Midbrain (tissue), 1 donor: ENCODE measurements at places on chromosomes 7 and 10.

- DNase-seq: no peak
Observed at GRCh38 chr7:2228921-2229320, 3.8 kb downstream of the MAD1L1 start.

GRCh38 chr10:30510184-30510931 is 76.4 kb downstream of the MAP3K8 start:
- DNase-seq: no peak

DNA sequence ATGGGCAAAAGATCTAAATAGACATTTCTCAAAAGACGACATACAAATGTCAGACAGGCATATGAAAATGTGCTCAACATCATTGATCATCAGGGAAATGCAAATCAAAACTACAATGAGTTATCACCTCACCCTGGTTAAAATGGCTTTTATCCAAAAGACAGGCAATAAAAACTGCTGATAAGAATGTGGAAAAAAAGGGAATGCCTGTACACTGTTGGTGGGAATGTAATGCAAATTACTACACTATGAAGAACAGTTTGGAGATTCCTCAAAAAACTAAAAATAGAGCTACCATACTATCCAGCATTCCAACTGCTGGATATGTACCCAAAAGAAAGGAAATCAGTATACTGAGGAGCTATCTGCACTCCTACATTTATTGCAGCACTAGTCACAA is 18.0 kb downstream of the GSDME start:
- no peak for DNase-seq

- no peak for DNase-seq
Observed at GRCh38 chr10:113692271-113692670, 12.6 kb downstream of the CASP7 start.

DNA sequence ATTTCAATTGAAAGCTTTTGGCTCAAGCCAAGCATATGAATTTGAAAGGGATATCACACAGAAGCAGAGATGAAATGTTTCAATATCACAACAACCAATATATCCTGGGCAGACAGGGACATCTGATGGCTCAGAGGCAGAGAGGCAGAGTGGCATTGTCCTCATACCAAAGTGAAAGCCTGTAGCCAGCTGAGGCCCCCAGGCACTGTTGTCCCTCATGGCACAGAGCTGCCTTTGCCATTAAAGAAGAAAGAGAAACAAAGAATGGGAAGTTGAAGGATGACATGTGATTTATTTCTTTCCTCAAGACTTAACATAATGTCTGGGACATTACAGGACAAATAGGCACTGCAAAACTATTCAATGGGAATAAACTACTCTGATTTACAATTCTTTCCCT is 504.3 kb upstream of the PCDH15 start:
- no peak for DNase-seq

- no peak for DNase-seq
Observed at GRCh38 chr7:30369879-30370278, 85.5 kb downstream of the ZNRF2 start.

DNA sequence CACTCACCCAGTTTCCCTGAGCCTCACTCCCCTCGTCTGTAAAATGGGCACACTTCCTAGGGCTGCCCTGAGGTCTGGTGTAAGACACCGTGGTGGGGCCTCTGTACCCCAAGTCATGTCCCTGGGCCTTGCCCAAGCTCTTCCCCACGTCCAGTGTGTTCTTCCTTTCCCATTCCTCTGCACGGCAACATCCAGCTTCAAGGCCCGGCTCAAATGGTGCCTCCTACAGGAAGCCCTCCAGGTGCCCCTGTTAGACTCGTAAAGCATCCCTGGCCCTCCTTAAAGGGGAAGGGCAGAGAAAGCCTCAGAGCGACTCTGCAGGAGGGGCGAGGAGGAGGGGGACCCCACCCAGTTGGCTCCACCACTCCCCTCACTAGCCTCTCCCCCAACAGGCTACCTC is 8.6 kb downstream of the SLC29A4 start:
- DNase-seq: no peak

DNA sequence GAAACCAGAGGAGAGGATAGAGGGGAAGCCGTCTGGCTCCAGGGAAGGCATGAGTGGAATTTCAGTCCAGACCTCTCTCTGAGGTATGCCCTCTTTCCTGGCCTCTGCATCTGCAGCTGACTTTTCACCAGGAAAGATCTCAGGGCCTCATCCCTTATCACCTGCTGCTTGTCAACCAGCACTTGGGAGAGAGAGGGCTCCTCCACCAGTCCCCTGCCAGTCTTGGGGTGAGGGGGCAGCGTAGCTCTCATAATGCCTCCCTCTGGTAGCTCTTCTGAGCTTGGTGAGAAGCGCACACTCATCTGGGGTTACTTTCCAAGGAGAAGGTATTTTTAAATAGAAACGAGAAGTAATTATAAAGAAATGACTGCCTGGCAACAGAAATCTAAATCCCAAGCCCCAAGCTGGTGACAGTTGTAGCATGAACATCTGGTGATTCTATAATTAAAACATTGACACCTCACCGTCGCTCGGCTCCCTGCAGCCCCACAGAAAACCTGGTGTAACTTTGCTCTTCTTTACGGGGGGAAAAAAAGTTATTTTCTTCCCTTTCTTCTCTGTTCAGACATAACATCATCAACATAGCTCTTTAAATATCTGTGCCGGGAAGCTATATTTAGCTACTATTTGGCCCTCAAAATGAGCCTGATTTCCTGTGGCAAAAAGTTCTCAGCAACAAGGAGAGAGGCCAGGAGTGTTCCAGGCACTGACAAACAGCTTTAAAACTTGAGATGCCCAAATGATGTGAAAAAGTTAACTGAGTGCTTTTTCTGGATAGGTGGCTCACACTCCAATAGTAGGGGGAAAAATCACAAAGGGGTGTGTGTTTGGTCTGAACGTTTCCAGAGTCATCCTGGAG is 26.9 kb downstream of the HIP1 start:
- DNase-seq: no peak

- no peak for DNase-seq
Observed at GRCh38 chr7:69708857-69709256, 110.6 kb downstream of the AUTS2 start.

GRCh38 chr7:80725181-80725611 is 86.8 kb downstream of the CD36 start:
- DNase-seq: no peak

DNA sequence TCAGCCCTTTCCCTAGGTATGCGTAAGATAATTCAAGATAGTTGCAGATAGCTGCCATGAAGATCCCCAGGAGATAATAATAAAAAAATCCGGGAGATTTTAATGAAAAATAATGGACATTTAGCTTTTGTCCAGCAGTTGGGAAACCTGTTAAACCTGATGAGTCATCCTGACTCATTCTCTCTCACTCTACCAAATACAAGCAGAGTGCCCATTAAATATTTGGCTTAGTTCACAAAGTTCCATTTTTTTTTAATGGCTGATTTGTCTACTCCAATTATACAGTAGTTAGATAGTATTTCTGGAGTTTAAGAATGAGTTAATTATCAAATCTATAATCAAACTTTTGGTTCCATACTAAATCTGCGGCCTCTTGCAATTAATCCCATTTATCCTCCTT is 2.1 kb upstream of the SHTN1 start:
- no peak for DNase-seq

DNA sequence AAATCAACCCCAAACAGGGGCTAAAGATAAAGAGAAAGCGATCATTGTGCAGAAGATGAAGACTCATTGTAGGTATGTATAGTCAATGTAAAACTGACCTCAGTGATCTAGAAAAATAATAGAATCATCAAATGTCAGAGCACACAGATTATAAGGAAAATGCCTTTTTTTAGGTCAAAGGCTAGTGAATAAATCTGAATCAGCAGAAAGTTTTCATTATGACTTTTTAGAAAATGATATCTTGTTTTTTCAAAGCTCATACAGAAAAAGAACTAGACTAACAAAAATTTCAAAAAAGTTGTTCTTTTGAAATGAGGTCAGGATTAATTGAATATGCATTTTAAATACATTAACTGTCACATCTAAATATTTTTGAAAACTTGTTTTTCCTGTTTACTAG is 60.2 kb upstream of the STEAP4 start:
- no peak for DNase-seq

- DNase-seq: peak; percentile 57
Observed at GRCh38 chr10:89233033-89233432, 18.5 kb downstream of the LIPA start.

GRCh38 chr10:16386855-16387254 is 50.0 kb upstream of the PTER start:
- DNase-seq: no peak

DNA sequence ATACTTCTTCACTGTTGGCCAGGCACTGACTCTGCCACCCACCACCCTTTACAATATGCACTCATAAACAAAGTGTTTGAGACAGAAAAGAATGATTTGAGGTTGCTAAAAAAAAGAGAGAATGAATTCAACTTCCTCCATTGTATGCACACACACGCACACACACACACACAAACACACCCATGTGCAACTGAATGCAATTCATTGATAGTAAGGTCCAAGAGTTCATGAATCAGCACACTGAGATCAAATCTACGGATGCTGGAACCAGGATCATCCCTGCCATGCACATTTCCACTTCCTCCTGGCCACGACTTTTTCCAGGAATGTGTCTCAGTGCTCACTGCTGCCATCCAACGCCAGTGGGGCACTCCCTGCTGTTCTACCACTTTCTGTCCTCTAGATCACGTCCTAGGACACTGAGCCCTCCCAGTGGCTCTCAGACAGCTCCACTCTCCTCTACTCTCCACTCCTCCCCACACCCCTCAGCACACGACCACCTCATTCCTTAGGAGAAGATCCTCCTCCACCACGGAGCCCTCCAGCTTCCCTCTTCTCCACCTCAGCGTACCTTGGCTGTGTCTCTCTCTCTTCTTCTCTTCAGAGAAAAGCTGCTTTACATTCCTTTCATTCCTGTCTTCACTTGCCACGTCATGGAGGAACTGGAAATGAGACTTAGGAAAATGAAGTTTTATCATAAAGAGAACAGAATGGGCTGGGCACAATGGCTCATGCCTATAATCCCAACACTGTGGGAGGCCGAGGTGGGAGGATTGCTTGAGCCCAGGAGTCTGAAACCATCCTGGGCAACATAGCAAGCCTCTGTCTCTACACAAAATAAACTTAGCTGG is 12.0 kb upstream of the TMEM213 start:
- DNase-seq: no peak

GRCh38 chr10:124622158-124622557 is 122.0 kb downstream of the FAM53B start:
- DNase-seq: no peak

DNA sequence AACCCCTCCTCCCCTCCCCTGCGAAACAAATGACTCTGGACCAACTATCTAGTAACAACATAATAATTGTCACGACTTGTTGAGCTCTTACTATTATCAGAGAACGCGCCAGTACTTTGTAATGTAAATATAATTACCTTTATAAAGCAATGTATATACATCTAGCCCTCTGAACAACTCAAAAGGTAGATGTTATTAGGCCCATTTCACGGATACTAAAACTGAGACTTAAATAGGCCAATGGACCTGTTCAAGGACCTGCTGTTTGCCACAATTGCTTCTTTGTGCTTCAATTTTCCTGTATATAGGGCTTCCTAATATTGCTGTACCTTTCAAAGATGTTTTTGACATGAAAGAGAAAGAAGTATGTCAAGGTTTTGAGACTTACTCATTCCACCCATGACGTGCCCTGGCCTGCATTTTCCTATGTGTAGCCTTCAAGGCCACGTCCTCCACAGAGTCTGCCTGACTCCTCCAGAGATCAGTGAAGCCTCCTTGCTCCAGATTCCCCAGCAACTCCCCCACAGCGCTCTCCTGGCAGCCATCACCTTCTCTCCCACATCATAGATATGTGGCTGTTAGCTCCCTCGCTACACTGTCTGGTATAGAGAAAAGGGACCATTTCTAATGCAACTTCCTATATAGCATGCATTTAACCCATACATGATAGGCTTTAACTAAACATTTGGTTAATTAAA is 156.6 kb downstream of the SKIDA1 start:
- no peak for DNase-seq

DNA sequence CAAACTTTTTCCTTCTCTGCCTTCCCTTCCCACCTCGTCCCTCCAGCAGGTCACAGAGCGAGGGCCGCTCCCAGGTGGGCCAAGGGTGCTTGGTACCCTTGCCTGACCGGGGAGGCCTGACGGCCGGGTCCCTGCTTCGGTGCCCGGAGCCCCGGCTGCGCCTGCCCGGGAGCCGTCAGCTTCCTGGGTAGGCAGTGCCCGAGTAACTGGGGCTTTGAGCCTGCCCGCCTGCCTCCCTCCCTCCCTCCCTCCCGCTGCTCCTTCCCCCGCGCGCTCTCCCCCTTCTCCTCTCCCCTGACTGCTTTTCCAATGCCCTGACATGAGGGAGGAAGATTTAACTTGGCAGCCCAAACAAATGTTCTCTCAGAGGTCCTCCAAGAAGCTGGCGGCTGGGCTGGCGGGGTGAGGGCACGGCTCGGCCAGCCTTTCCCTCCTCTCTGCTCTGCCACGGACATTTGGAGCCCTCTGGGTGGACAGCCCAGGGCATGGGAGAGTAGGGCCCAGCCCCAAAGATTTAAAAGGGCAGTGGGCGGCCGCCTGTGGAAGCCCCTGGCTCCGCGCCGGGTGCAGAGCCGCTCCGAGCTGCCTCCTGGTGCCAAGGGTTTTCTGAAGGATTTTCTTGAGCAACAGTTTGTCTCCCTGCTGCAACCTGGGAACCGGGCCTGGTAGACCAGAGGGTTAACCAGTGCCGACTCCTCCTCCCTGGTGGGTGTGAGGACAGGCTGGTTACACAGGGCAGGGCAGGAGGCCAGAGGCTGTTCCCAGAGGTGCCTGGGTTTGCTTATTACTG is 2.0 kb downstream of the ZMIZ1 start:
- DNase-seq: peak; percentile 90

- DNase-seq: peak; percentile 64
Observed at GRCh38 chr10:22874189-22874854, 53.5 kb upstream of the ARMC3 start.

- DNase-seq: no peak
Observed at GRCh38 chr7:91957232-91957631, 16.6 kb downstream of the AKAP9 start.

GRCh38 chr7:15352421-15353206 is 209.2 kb downstream of the AGMO start:
- no peak for DNase-seq

DNA sequence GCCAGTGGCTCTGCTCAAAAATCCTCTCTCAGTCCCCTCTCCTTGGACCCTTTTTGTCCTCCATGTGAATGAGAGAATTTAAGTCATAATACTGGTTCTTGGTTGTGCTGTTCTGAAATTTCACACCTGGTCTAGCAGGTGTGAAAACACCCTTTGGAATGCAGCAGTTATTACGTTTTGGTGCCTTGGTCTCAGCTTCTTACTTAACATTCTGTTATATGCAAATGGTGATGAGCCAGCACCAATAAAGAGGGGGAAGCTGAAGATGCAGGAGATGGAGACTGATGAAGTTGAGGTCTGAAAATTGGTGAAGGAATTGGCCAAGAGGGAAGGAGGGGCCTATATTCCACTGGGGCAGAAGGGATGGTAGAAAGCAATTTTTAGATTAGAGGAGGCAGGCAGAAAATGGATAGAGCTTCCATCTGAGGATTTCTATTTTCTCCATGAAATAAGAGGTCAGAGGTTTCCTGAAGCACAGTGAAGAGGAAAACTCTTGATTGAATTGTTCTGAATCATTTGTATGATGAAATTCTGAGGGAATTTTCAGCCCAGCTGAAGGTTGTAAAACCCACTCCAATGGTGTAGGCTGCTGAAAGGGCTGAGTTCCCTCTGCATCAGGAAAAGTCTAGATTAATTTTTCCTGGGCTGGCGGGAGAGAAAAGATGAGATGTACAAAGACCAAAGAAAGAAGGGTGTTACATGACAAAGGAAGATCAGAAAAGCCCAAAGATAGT is 94.0 kb upstream of the FAM180A start:
- no peak for DNase-seq
